Neural crest cell (in vitro differentiated cells): ENCODE measurements at places on chromosomes 7 and 10.

- no peak for DNase-seq
Observed at GRCh38 chr7:69518705-69519077, 79.6 kb upstream of the AUTS2 start.

DNA sequence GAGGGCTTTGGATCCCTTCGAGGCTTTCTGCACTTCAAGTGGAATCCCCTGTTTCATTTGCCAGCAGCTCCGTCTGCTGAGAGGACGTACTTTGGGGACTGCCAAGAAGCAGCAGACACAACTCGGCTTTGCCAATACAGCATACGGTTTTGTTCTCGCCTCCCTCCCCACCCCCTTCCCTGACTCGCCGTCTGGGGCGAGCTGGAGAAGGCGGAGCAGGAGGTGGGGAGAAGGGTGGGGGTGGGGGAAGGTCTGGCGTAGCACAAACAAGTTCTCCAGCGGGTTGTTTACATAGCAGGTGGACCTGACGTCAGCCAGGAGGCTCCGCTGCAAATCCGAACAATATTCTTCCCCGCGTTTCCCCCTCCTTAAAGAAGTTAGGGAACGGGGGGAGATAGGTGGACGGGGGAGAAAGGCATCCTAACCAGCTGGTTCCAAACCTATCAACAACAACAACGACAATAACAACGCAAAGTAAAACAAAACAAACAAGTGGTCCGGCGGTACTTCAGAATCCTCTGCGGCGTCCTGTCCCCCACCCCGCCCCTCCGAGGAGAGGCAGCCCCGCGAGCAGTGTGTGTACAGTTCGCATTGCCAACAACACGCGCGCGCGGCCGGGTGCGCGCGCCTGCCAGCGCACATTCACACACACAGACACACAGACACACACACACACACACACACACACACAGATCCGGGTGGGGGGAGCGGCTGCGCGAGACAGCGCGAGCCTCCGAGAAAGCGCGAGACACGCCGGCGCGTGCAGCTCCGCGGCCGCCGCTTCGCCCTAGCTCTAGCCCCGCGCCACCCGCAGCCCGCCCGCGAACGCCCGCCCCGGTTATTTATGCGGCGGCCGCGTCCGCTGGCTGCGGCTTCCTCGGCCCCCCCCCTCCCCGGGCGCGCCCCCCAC, 167.0 kb upstream of the PPP1R3A start:
- DNase-seq = peak; percentile 57

- no peak for DNase-seq
Observed at GRCh38 chr7:28269700-28270361, 89.2 kb upstream of the JAZF1 start.

DNA sequence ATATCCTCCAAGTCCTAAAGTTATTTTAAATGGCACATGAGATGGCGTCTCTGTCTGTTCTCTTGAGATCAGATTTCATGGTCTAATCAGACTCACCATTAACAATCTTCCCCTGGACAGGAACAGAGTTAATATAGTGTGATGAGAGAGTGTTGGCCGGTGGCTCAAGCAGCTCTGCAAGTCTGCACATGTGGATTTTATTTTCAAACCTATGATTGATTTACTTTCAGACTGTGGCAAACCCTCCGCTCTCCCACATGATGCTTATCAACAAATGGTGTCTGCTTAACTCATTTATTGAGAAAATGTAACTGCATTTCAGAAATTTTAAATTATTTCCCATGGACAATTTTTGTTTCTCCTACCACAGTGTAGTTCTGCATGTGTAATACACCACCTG, 46.5 kb upstream of the HGF start:
- no peak for DNase-seq

GRCh38 chr7:33932221-33932620, 26.9 kb downstream of the BMPER start:
- DNase-seq = no peak

GRCh38 chr10:12474727-12475412, 125.5 kb downstream of the CAMK1D start:
- no peak for DNase-seq

DNA sequence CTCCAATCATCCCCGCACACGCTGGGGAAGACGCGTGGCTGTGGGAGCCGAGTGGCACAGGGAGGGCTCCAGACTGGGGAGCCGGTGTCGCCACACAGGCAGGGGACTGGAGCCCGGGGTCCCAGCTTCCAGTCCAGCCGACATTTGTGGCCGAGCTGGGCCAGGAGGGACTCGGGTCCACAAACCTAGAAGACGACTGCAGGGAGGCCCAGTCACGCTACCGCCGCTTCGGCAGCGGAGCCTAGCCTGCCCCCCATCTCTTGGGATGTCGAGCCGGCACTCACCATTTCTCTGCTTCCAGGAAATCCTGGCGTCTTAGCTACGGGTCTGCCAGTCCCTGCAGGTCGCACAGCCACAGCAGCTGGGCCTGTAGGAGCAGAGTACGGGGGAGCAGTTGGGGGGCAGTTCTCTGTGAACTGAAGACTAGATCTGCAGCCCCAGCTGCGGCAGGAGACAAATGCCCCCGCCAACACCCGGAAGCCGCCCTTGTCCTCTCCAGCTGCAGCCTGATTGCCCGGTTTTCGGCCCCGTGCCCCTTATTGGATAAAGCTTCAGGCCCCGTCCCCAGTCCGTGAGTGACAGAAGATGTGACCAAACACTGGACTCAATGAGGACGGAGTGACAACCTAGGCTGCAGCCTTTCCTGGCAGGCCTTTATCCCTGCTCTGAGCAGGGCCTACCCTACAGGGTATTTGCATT, 270.7 kb downstream of the ZNF33B start:
- DNase-seq = no peak

GRCh38 chr7:24819916-24820689, 62.8 kb upstream of the GSDME start:
- peak; percentile 83 for DNase-seq

- no peak for DNase-seq
Observed at GRCh38 chr10:43343126-43343525, 28.3 kb upstream of the FXYD4 start.

DNA sequence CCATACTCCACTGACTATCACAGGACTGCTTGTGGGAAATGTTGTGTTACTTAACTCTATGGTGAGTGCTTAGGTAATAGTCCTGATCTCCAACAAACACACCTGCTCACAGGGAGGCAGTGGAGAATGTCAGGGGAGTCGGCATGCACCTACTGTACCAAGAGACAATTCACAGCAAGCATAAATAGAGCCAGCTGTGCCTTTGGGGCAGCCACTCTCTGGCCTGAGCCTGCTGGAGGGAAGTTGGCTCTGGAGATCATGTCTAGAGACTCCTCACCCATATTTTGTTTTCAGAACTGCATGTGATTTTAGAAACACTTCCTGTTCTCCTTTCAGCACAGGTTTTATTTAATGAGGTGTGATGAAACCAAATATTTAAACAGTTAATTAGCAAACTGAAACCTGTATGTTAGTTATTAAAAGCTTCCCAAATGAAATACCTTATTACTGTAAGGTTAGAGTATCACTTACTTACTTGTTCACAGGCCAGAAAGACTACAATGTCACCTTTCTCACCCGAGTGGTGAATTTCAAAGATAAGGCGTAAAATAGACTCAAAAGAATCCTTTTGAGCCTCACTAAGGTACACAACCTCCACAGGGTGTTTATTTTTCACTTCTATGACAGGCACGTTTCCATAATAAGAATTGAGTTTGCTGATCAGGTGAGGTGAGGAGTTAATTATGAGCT, 21.8 kb downstream of the DHX32 start:
- no peak for DNase-seq

DNA sequence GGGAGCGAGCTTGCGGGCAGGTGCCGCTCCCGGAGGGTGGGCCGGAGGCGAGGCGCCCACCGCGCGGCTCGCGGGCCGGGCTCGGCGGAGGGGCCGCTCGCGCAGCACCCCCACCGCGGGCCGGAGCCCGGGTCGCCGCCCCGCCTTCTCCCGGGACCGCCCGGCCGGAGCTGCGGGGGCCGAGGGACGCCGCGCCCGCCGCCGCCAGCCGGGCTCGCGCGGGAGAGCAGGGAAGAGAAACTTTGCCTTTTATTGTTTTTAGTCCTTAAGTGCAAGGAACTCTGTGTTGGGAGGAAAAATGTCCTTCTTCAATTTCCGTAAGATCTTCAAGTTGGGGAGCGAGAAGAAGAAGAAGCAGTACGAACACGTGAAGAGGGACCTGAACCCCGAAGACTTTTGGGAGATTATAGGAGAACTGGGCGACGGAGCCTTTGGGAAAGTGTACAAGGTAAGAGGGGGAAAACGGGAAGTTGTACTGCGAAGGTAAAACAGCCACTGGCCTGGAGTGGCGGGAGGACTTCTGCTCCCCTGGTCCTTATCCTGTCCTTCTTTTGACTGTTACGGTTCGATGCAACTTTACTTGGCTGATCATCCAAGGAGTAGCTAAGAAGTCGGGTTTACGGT, 620 bp downstream of the SLK start:
- DNase-seq = peak; percentile 18

- DNase-seq = no peak
Observed at GRCh38 chr7:93843260-93843659, 47.3 kb downstream of the TFPI2 start.

DNA sequence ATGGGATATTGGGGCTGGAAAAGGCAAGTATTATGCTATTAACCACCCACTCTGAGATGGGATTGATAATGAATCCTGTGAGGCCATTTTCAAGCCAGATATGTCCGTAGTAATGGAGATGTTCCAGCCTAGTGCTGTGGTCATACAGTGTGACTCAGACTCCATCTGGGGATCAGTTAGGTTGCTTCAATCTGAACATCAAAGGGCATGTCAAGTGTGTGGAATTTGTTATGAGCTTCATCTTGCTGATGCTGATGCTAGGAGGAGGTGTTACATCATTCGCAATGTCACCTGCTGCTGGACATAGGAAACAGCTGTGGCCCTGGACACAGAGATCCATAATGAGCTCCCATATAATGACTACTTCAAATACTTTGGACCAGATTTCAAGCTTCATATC, 144.7 kb downstream of the PLCE1 start:
- DNase-seq = no peak
